ENCODE measurements at places on chromosomes 3 and 15.

- DNase-seq: no peak
Observed at GRCh38 chr15:100430411-100430810, 88.6 kb upstream of the ADAMTS17 start.

GRCh38 chr15:85825719-85826118, 31.0 kb upstream of the KLHL25 start:
- peak; percentile 38 for DNase-seq

DNA sequence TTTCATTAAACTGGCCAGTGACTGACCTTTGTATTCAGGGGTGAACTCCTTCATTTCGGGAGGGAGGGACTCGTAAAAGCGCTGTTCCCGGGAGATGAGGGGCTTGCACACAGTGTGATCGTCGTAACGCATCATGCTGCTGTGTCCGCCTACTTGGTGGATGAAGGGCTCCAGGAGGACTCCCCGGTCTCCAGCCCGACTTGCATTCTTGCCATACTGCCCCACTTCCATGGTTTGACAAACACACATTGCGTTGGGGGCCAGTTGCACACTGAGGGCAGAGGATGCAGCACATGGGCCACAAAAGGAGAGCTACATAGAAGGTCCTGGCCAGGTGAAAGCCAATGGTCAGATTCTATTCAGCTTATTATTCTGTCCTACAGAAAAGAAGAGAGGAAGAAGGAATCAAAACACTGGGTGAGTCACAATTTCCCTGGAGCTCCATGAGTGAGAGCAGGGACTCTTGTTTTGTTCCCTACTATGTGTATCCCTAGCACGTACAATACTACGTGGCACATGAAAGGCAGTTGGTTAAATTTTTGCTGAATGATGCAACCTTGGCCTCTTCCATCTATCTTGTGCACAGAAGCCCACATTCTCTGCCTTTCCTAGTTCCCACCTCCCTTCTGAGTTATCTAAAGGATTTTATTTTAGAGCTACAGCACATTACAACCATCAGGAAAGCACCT, 24.2 kb upstream of the GMPPB start:
- no peak for DNase-seq

DNA sequence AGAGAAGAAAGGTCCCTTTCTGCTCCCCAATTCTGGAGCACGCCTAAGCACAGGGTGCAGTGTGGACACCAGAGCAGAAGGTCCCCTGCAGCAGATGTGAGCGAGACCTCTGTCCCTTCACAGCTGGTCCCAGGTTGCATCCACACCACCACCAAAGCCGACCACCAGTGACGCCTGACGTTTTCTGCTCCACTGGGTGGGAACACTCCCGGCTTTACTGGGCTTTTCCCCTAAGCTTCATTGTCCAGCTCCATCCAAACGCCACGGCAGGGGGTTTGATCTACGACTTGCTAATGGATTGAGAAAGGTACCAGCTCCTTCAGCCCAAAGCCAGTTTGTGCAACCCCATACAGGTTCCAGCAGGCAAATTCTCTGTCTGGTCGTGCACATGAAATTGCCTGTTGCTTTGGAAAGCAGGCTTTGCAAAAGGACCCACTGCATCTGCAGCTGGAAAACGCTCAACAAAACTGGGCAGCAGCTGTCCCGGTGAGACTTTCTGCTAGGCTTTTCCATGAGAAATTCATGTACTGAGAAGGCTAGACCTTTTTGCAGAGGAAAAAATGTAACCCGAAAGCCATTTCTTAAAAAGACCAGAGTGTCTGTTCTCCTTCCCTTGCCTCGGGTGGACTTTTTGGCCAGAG, 31.1 kb downstream of the ADAMTS17 start:
- no peak for DNase-seq

GRCh38 chr3:168295027-168295426, 199.3 kb upstream of the GOLIM4 start:
- DNase-seq: no peak

DNA sequence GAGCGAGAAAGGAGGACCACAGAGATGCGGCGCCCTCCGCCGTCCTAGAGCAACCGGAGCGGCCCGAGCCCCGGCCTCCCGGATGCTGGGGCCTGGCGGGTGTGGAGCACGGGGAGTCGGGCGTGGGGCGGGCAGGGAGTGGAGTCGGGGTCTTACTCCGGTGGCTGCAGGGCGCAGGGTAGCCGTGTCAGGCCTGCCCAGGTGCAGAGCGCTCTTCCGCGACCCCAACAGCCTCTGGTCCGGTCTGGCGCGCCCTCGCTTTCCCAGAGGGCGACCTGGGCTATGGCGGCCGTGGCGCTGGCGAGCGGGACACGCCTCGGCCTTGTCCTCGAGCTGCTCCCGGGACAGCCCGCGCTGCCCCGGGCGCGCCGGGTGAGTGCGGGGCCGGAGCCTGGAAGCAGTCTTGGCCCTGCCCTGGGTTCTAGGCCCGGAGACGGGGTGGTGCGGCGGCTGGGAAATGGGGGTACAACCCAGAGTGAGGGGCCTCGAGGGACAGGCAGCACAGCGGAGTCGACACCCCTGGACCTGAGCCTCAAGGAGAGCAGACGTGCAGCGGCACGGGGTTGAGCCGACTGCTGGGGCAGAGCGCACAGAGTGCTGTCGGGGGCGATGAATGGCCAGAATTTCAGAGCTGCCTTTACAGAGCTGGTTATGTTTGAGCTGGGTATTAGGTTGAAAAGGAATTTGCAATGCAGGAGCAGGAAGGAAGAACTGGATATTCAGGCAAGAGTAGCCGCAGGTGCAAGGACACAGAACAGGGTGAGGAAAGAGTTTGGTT, at the start of gene ZNF662:
ZNF662 (plus strand) TSS at position 73 of the 778 bp plus-strand sequence. CDS start 1,973 bp downstream, outside the sequence.
- DNase-seq: peak; percentile 35

DNA sequence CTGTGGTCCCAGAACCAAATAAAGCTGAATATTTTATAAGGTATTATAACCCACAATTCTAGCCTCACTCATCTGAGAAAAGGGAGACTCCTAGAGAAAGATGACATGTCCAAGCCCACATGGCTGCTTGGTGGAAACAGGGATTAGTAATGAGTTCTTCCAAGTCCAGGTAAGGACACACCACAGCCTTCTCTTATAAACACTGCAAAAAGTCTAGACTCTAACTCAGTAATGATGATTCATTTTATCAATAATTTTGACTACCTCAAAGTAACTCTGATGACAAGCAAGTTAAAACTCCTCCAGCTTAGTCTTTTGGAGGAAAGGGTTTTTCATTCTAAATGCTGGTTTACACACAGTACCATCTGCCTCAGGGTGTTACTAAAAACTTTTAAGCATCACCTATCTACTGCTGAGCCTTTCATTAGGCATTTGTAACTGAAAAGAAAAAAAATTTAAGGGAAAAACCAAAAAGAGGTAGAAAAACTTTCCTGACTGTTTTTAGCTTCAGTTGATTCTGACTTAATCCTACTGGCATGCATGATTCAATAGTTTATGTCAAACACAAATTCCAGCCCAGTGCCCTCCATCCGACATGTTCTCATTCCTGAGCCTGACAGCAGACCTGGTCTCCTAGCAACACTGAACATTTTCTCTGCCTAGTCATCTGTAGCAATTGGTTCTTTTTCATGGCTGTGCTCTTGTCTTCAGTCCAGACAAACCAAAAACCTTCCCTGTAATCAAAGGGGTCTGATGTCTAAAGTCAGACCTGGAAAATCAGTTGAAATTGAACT, 43.9 kb downstream of the P3H2 start:
- no peak for DNase-seq

GRCh38 chr3:60363817-60364216, 887.4 kb downstream of the FHIT start:
- no peak for DNase-seq

GRCh38 chr15:38294126-38294525, 41.5 kb downstream of the SPRED1 start:
- no peak for DNase-seq

GRCh38 chr3:98552232-98553020, 20.6 kb downstream of the GPR15 start:
- DNase-seq: no peak

DNA sequence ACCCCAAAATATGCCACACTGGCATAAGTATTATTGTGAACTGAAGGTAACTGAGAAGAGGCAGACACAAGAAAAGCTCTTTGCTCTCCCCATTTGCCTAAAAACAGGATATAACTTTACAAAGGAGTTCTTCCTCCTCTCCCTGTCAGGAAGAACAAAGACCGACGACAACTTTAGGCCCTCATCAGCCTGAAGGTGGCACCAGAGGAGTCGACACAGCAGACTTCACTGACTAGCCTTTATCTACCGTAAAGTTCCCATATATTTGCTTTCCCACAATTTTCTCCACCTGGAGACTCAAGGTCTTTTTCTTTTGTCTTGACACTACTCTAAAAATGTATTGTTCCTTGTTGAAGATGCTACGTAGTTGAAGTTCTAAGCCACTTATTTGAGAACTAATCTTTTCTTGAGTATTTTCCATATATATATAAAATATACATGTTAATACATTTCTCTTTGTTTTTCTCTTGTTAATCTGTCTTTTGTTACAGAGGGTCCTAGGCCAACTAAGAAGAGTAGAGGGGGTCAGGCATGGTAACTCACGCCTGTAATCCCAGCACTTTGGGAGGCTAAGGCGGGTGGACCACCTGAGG, 16.2 kb upstream of the XIRP1 start:
- no peak for DNase-seq

DNA sequence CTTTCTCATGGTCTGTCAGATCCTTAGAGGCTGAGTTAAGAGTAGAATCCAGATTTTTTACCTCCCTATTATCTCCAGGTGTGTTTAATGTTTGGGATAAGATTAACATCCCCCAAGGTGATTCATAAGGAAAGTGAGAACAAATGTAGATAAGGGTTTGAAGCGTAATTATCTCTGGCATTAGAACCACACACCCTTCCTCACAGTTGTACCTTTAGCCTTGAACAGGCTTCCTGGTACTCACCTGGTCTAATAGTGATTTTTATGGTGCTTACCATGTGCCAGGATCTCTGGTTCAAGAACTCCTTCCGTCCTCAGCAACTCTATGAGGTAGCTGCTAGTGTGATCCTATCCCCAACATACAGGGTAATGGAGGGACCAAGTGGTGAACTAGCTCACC, 27.7 kb downstream of the SEMA6D start:
- no peak for DNase-seq

- DNase-seq: no peak
Observed at GRCh38 chr3:42755681-42756578, 17.1 kb downstream of the CCDC13 start.

GRCh38 chr3:38834110-38834509, 18.1 kb upstream of the SCN10A start:
- DNase-seq: no peak

DNA sequence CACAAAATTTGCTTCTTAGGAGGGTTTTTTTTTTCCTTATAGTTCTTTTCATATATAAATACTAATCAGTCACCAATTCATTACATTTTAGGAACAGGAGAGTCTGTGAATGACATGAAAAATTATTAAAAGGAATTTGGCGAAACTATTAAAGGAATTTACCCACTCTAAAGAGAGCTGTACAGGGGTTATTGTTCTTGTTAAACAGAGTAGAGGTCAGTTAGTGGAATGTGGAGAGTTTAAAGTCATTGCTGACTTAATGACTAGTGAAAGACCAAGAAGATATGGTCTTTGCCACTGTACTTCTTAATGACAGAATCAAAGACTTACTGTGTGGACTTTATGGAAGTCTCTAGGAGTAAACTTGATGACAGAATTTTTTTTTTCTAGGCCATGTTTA, 333.6 kb upstream of the C2CD4B start:
- no peak for DNase-seq

- DNase-seq: peak; percentile 45
Observed at GRCh38 chr3:142897807-142898206, 8.9 kb upstream of the PCOLCE2 start.

- no peak for DNase-seq
Observed at GRCh38 chr15:30923429-30923828, 19.7 kb downstream of the FAN1 start.

- DNase-seq: no peak
Observed at GRCh38 chr3:194615226-194615625, 18.0 kb downstream of the TMEM44 start.

DNA sequence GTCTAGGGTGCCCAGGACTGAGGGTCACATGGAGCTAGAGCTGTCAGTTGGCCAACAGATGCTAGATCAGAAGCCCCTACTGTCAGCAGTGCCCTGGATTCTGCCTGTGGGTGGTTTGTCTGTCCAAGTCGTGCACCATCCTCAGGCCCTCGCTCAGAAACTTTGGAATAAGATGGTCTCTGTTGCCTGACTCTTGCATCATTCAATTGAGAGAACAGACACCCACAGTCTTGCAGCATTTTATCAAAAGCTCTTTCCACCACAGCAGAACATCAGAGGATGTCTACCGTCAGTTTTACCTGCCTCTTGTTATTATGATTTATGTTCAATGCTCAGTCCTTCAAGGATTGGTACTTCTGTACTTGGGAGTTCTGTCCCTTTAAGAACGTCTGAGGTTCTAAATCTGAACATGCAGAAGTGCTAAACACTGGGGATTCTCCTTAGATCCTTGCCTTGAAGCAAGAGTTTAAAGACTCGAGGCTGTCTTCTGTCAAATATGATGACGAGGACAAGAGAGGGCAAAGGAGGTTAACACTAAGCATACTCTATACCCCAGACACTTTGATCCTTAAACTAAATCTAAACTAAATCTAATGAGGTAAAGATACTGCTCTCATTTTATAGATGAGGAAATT, 4.8 kb downstream of the AQP9 start:
- DNase-seq: no peak

- no peak for DNase-seq
Observed at GRCh38 chr15:90131848-90132247, 29.6 kb upstream of the IDH2 start.

DNA sequence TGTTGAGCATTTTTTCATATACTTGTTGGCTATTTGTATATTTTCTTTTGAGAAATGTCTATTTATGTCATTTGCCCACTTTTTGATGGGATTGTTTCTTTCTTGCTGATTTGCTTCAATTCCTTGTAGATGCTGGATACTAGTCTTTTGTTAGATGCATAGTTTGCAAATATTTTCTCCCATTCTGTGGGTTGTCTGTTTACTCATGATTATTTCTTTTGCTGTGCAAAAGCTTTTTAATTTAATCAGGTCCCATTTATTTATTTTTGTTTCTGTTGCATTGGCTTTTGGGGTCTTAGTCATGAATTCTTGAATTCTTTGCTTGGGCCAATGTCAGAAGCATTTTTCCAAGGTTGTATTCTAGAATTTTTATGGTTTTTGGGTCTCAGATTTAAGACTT, 251.7 kb downstream of the WNT5A start:
- DNase-seq: no peak

DNA sequence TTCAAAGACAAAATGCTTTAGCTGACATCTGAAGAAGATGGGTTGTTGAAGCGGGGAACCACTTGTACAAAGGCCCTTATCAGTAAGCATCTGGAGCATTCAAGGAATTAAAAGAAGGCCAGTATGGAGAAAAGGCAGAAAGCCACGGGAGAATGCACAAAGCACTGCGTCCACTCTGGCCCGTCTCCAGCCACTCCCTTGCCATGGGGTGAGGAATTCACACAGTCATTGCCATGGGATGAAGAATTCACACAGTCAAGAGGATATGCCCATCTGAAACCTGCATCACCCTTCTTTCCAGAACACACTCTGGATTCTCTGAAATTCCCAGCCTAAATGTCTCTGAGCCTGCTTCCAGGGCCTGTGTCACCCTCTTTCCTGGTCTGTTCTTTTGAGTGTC, 26.7 kb upstream of the STAG1 start:
- no peak for DNase-seq

GRCh38 chr3:71723452-71724170, 1.6 kb downstream of the EIF4E3 start:
- DNase-seq: no peak

GRCh38 chr3:20321391-20322047, 135.5 kb upstream of the SGO1 start:
- no peak for DNase-seq

- DNase-seq: no peak
Observed at GRCh38 chr3:173599673-173600072, 202.1 kb downstream of the NLGN1 start.

- no peak for DNase-seq
Observed at GRCh38 chr3:70277304-70277703, 35.1 kb downstream of the MDFIC2 start.
